ENCODE measurements at places on chromosomes 5 and 9.
A peak's percentile ranks its signal among the peaks of the same experiment; 100 is the strongest.

GRCh38 chr5:121090822-121091221, 626.7 kb downstream of the PRR16 start:
- no peak for DNase-seq

GRCh38 chr5:5665225-5666075, 243.0 kb downstream of the ICE1 start:
- DNase-seq, result no peak

DNA sequence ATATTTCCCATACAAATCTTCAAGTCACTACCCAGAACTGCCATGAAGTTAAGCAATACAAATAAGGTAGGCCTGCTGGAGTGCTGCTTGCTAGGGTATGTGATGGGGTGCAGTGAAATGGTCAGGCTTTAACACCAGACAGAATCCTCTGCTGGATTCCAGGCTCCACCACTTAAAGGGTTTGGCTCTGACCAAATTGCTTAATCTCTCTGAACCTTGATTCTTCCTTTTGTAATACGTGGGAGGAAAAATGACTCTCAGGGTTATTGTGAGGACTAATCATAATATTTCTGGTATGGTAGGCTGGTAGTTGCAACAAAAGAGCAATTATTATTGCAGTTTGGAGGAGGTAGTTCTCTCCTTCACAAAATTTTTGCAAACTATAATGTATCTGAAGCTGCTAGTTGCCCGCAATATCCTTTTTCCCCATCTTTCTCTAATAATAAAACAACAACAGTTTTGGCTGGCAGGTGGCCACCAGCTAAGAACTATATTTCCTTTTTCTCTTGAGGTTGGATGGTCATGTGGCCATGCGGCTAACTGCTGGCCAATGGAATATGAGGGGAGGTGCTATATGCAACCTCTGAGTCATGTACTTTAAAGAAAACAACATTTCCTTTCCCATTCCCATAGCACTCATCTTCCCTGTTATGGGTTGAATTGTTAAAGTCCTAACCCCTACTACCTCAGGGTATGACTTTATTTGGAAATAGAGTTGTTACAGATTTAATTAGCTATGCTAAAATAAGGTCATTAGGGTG, 44.1 kb downstream of the CCL28 start:
- DNase-seq, result no peak

DNA sequence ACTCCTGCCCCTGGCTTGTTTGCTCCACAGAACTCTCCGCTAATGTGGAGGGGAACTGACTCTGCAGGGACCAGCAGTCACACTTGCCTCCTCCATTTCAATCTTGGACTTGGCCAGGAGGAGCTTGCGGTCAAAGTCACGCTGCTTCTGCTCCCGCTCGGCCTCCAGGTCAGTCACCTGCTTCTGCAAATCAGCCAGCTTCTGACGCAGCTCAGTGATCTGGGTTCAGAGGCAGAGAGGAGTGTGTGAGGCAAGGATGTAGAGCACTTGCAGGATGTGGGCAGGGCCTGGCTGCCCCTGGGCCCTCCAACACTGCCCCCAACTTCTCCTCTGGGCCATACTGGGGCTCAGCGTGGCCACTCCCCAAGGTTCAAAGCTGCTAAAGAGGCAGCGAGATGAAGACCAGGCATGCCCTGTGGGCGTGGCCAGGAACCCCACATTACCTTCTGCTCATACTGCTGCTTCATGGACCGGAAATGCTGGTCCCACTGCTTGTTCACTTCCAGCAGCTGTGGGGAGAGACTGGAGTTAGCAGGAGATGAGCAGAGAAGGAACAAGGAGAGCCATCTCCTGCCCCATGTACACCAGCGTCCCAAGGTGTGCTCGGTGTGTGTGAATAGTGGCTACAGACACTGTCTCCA, 22.2 kb downstream of the GPX3 start:
- no peak for DNase-seq

GRCh38 chr5:61301341-61302199, 30.5 kb upstream of the ZSWIM6 start:
- DNase-seq, result peak; percentile 29

DNA sequence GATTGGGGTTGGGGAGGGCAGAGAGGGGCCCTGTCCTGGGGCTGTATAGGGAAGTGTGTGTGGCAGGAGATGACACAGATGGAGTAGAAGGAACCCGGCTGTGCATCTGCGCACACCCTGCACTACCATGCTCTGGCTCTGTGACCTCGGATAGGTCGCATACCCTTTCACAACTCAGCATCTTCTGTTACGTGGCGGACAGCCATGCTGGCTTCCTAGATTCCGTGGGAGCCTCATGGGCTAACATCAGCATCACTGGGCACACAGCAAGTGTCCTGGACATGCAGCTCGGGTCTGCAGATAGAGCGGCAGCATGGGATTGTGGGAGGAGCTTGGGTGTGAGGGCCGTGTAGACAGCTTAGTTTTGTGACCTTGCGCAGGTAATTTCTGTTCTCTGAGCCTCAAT, 9.2 kb downstream of the ARPC5L start:
- DNase-seq, result peak; percentile 57
